EL (cell line): ENCODE measurements at places on chromosomes 7 and 10.
A peak's percentile ranks its signal among the peaks of the same experiment; 100 is the strongest.

DNA sequence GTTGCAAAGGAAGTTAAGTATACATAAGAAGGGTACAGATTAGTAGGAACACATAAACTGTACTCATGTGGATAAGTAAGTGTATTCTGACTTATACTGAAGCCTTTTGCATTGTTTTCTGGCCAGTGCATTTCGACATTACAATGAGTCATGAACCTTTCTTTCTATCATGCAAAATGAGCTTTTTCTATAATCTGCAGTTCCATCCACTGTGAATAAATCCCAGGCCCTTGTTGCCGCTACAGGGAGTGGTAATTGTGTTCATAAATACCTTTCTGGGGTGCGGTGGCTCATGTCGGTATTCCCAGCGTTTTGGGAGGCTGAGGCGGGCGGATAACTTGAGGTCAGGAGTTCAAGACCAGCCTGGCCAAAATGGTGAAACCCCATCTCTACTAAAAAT is 858.3 kb downstream of the GRM8 start:
- no peak for DNase-seq

DNA sequence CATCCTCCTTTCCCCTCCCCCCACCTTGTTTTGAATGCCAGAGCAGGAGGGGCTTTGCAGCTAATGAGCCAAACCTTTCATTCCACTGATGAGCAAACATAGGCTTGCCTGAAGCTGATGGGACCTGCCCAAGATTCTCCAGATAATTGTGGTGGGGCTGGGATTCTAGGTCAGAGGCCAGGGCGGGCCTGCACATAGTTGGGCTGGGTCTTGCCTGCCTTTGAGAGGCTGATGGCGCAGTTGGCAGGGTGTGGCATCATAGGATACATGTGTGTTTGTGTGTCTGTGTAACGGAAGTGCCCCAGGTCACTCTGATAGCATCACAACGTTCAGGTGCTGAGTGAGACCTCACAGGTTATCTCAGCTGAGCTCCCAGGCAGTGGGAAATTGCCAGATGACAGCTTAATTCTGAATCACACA is 22.9 kb downstream of the BTBD16 start:
- DNase-seq, result no peak

- DNase-seq, result peak; percentile 35
These were observed 11.8 kb upstream of the TIAL1 start for GRCh38 chr10:119608316-119609155.

- no peak for DNase-seq
These were observed 618.2 kb downstream of the TNS3 start for GRCh38 chr7:46963719-46964118.

- DNase-seq, result no peak
These were observed 181.5 kb upstream of the AOAH start for GRCh38 chr7:36905841-36906240.

DNA sequence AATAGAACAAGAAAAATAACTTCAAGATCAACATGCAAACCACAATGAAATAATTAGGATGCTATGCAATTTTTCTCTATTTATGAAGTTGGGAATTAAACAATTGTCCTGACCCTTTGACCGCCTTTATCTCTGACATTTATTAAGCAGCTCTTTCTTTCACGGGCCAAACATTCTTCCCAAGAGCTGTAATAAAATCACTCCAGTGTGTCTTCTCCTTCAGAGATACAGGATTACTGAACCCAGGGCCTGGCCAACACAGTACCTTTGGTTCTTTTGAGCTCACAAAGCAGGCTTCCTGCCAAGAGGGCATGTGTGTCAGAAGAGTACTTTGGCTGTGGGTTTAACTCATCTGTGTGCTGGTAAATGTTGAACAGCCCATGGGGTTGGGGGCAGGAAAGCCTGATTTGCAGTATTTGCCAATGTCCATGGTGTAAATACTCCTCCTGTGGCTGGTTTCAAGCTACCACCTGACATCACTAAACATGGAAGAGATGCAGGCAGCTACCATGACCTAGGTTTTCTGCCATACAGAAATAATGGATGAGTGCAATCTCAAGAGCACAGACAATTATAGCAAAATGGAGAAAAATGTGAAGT is 121.7 kb downstream of the FANK1 start:
- peak; percentile 60 for DNase-seq

DNA sequence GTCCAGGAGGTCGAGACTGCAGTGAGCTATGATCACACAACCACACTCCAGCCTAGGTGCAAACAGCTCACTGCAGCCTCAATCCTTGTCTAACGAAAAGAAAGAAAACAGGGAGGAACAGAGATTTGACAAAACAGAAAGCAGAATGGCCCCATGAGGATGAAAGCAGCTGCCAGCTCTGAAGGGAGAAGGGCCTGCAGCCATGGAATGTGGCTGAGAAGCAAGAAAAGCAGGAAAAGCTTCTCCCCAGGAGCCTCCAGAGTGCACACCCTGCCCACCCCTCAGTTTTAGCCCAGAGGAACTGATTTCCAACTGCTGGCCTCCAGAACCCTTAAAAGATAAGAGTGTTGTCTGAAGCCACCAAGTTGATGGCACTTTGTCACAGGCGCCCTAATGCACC is 13.0 kb downstream of the ESYT2 start:
- no peak for DNase-seq

DNA sequence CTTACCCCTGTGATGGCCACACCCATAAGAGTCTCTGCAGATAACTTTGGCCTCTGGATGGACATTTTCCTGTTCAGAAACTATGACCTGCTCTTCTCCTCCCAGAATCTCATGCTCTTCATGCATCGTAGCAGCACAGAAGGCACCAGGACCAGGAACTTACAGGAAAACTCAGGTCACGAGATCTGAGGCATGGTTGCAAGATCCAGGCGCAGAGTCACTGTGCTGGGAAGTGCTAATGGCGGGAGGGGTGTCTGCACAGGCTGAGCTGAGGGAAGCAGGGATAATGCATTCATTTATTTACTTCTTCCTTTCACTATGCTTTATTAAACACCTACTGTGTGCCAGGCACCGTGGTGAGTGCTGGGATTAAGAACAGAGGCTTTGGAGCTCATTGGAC is 48.2 kb upstream of the LOXL4 start:
- no peak for DNase-seq

GRCh38 chr10:122821808-122822207 is 23.8 kb downstream of the CUZD1 start:
- DNase-seq, result no peak

DNA sequence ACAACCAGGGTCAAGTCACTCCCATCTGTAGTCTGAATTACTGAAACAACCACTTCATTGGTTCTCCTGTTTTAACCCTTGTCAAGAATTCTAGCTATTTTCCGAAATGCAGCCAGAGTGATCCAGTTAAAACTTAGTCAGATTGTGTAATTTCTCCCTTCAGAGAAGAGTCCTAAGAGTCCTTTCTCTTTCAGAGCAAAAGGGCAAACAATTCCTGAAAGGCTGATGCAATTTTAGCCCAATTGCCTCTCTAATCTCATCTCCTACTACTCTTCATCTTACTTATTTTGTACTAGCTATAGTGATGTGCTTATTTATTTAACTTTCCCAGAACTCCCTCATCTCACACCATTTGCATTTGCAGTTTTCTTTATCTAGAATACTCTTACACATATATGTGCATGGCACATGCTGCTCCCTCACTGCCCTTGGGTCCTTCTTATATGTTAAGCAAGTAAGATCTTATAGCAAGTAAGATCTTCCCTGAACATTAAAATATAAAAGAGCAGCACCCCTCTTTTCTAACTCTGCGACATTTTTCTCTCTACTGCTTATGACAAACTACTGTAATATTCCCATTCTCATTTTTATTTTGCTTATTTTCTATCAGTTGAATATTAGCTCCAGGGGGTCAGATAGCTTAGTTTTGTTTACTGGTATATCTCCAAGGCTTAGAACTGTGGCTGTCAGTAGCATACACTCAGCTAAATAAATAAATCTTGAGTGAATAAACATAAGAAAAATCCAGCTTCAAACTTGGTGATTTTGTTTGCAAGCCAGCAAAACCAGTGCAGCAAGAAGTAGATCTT is 44.6 kb downstream of the HGF start:
- DNase-seq, result peak; percentile 41

DNA sequence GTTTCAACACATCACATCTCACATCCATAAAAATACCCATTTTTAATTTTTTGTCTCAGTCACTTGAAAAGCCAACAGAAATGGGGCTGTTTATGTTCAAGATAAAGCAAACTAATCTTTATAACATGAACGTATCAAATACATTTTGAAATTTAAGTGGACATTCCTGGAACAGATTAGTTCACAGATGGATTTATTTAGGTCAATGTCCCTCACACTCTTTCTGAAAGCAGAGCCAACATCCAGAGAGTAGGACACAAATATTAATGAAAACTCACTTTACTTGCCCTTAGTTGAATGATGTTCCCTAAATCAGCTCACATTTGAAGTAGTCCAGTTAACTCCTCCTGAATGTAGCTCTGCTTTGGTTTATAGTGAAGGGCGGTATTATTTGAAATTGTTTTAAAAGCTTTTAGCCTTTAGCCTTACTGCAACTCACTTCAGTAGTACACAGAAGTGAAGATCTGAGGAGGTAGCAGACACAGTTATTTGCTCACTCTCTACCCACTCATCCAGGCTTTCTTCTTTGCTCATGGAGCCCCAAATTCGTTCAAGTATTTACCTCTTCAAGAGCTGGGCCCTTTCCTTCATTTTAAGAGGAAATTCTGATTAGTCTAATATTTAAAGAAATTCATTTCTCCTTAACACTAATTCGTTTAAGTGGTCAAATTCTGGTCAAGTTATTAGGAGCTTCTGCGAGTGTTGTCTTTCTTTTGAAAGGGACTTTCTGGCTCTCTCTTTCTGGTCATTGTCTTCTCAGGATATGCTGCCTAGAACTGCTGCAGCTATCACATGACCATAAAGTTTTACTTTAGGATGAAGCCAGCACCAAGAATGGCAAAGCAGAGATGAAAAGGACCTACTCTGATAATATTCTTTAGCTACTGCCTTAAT is 180.6 kb upstream of the AGR3 start:
- DNase-seq, result no peak

DNA sequence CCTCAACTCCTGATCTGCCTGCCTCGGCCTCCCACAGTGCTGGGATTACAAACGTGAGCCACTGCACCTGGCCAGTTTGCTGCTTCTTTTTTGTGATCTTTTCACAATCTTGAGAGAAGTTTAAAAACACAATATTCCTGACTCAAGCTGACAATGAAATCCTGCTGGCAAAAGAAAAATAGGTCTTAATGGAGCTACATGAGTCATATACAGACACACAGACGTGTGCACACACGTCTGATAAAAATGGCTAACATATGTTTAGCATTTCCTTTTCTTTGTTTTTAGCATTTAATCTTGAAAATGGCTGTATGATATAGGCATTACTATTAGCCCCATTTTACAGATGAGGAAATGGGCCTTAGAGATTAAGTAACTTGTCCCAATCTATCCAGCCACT is 29.4 kb upstream of the RAB18 start:
- no peak for DNase-seq

- DNase-seq, result no peak
These were observed 15.4 kb downstream of the NFE2L3 start for GRCh38 chr7:26167303-26167934.

- DNase-seq, result no peak
These were observed 16.0 kb downstream of the CREB3L2 start for GRCh38 chr7:137985897-137986251.

GRCh38 chr7:2513702-2514101 is 5.9 kb upstream of the LFNG start:
- DNase-seq, result no peak

GRCh38 chr10:110304394-110304779 is 333 bp downstream of the SMNDC1 start:
- no peak for DNase-seq

DNA sequence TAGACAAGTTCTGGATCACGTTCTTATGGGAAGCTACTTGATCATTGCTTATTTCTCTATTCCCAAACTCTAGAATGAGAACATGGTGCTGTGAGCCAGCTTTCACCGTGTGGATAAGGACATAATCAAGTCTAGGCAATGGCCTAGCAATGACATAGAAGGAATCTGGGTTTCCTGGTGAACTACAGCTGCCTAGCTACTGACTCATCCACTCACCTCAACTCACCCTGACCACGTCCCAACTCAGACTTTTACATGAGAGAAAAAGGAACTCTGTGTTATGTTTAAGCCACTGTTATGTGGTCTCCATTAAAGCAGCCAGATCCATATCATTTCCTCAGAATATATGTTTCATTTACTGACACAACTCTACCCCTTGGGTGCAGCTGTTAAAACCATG is 18.8 kb upstream of the MET start:
- peak; percentile 58 for DNase-seq

GRCh38 chr10:60429084-60429849 is 39.6 kb upstream of the ANK3 start:
- DNase-seq, result peak; percentile 21

DNA sequence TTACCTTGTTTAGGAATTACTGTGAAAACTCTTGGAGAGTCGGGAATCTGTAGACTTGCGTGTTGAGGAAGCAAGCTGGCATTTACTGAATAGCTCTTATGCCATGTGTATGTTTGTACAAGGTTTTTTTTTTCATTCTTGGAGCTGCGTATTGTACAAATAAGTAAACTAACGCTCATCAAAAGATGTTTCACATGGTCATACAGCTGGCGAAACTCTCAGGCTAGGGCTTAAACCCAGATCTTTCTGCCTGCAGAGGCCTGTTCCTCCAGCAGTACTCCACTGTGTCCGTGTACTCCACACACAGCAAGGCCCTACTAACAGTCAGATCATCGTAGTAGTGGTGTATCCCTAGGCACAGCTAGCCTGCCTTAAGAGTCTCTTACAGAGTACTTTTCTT is 7.4 kb downstream of the EDRF1 start:
- DNase-seq, result no peak

DNA sequence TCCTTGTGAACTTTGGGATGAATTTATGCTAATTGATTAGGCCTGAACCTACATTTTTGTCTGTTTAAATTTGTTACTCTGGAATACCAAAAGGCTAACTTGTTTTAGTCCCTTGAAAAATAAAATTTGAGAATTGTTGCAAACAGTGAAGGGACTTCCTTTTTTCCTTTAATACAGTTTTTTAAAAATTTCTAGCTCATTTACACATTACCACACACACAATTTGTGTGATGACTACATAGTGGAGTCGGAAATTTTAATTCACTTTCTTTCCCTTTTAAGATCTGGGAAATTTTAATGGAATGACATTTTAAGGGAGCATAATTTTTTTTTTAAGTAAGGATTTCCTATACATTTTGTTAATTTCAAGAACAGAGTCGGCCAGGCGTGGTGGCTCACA is 8.6 kb upstream of the TMEM236 start:
- DNase-seq, result no peak

GRCh38 chr7:118245267-118246040 is 20.9 kb downstream of the ANKRD7 start:
- no peak for DNase-seq

GRCh38 chr10:129476431-129476830 is 9.4 kb downstream of the MGMT start:
- no peak for DNase-seq

DNA sequence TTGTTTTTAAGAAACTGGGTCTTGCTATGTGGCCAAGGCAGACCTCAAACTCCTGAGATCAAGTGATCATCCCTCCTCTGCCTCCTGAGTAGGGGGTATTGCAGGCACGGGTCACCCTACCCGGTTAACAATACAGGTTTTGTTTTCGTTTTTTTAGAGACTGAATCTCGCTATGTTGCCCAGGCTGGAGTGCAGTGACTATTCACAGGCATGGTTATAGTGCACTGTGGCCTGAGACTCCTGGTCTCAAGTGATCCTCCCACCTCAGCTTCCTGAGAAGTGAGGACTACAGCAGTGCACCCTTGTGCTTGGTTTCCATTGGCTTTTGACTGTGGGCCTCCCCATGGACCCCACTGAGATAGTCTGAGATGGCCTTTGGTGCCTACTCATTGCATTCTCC is 3.8 kb upstream of the TRIM24 start:
- no peak for DNase-seq

- DNase-seq, result no peak
These were observed 401.6 kb downstream of the SUGCT start for GRCh38 chr7:40536421-40536820.

GRCh38 chr10:14820010-14820774 is 17.6 kb downstream of the CDNF start:
- peak; percentile 87 for DNase-seq
